Vagina (tissue), 2 donors: ENCODE measurements at places on chromosomes 6 and 20. TPM values are rescaled to one million over a fixed set of nuclear protein-coding genes. Genes with fewer than 3 reads are reported as not detected.

HCRTR2 gene
- total RNA-seq = not detected

DNA sequence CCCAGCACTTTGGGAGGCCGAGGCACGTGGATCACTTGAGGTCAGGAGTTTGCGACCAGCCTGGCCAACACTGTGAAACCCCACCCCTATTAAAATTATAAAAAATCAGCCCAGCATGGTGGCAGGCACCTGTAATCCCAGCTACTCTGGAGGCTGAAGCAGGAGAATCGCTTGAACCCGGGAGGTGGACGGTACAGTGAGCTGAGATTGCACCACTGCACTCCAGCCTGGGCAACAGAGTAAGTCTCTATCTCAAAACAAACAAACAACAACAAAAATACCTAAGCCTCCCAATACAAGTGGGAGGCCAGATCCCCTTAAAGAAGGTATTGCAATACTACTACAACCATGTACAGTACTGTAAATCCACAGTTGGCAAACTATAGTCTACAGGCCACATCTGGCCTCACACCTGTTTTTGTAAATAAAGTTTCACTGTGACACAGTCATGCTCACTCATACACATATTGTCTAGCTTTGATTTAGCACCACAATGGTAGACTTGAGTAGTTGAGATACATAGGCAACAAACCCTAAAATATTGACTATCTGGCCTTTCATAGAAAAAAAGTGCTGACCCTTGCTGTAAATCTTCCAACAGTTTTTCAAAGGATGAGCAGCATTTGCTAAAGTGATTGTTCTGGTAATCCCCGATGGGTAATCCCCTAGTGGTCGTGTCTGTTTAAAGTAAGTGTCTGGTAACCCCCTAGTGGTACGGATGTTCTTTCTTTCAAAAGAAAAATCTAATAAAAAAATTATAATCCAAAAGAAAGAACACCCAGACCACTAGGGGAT lies 202.0 kb downstream of the RNGTT start:
- H3K36me3 ChIP-seq = no peaks in the 10 kb centered on the region
- no peak for DNase-seq
- no peaks in the 10 kb centered on the region for H3K4me1 ChIP-seq
- no peak overlapping the region for H3K27ac ChIP-seq
- no peaks in the 10 kb centered on the region for H3K27me3 ChIP-seq

ISM1 gene
- total RNA-seq = 14.5 TPM

- H3K4me1 ChIP-seq = peaks cover 20% of the 10 kb centered on the region
- no peak overlapping the region for H3K27ac ChIP-seq
- no peak for DNase-seq
- no peak overlapping the region for H3K4me3 ChIP-seq
- no peaks in the 10 kb centered on the region for H3K36me3 ChIP-seq
- no peaks in the 10 kb centered on the region for H3K27me3 ChIP-seq
These were observed 7.6 kb downstream of the ZNF451 start for GRCh38 chr6:57097596-57097995.

DNA sequence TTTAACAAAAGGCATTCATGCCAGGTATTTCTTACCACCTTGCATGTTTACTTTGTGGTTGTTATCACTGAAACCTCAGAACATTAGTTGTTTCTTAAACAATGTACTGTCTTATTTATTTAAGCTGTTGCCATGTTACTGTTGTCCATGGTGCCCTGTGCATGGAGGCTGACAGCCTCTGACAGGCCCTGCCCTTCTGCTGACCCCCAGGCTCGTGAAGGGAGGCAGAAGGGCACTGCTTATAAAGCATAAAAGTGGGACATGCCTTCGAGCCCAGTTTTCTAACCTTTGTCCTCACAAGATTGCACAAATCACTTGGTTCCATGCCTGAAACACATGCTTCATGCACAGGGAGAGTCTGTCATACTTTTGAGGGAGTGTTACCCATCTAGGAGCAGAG lies 46.7 kb upstream of the CLIC5 start:
- H3K27ac ChIP-seq = no peak overlapping the region
- no peaks in the 10 kb centered on the region for H3K27me3 ChIP-seq
- H3K36me3 ChIP-seq = no peaks in the 10 kb centered on the region
- no peak overlapping the region for H3K4me3 ChIP-seq
- no peaks in the 10 kb centered on the region for H3K4me1 ChIP-seq

GRCh38 chr6:166251655-166252054 lies 56.5 kb downstream of the PRR18 start:
- H3K4me1 ChIP-seq = peaks cover 13% of the 10 kb centered on the region
- DNase-seq = no peak
- H3K4me3 ChIP-seq = no peak overlapping the region
- no peaks in the 10 kb centered on the region for H3K36me3 ChIP-seq
- H3K27me3 ChIP-seq = no peaks in the 10 kb centered on the region

DNA sequence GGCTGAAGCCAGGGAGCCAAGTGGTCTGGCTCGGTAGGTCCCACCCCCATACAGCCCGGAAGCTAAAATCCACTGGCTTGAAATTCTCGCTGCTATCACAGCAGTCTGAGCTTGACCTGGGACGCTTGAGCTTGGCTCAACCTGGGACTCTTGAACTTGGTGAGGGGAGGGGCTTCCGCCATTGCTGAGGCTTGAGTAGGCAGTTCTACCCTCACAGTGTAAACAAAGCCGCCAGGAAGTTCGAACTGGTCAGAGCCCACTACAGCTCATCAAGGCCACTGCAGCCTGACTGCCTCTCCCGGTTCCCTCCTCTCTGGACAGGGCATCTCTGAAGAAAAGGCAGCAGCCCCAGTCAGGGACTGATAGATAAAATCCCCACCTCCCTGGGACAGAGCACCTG lies 1337.7 kb downstream of the HACE1 start:
- no peak overlapping the region for H3K4me3 ChIP-seq
- H3K27me3 ChIP-seq = no peaks in the 10 kb centered on the region
- H3K4me1 ChIP-seq = no peaks in the 10 kb centered on the region
- no peak overlapping the region for H3K27ac ChIP-seq
- no peak for DNase-seq

DNA sequence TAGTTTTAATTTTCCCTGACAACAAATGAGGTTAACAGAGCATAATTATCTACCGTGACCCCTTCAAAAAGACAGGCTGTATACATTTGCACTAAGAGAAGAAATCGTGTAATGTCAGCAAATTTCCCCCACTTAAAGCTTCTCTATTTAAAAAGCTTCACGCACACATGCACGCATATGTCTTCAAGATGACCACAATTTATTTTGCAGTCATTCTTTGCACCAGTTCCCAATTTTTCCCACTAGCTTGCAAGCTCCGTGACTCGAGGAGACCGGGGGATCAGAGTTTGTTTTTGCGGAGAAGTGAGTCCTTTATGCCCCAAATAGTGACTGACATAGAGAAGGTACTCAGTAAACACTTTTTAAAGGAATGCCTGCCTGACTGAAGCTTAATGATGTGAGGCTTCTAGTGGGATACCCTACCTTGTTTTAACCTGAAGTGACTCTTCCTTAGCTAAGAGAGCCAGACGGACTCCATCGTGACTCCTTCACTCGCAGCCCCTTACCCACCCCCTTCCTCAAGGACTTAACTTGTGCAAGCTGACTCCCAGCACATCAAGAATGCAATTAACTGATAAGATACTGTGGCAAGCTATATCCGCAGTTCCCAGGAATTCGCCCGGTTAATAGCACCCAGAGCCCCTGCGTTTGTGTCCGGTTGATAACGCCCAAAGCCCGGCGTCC lies 9.3 kb upstream of the NQO2 start:
- no peaks in the 10 kb centered on the region for H3K36me3 ChIP-seq
- peak overlapping the region; percentile 72 for H3K4me3 ChIP-seq
- peak overlapping the region; percentile 96 for H3K27ac ChIP-seq
- H3K27me3 ChIP-seq = no peaks in the 10 kb centered on the region

TREM2 gene
- 5.2 TPM for total RNA-seq

GRCh38 chr6:166637812-166638572 lies 10.9 kb upstream of the RPS6KA2 start:
- no peak overlapping the region for H3K27ac ChIP-seq
- H3K27me3 ChIP-seq = no peaks in the 10 kb centered on the region
- DNase-seq = no peak
- no peak overlapping the region for H3K4me3 ChIP-seq
- H3K4me1 ChIP-seq = peaks cover 15% of the 10 kb centered on the region

DNA sequence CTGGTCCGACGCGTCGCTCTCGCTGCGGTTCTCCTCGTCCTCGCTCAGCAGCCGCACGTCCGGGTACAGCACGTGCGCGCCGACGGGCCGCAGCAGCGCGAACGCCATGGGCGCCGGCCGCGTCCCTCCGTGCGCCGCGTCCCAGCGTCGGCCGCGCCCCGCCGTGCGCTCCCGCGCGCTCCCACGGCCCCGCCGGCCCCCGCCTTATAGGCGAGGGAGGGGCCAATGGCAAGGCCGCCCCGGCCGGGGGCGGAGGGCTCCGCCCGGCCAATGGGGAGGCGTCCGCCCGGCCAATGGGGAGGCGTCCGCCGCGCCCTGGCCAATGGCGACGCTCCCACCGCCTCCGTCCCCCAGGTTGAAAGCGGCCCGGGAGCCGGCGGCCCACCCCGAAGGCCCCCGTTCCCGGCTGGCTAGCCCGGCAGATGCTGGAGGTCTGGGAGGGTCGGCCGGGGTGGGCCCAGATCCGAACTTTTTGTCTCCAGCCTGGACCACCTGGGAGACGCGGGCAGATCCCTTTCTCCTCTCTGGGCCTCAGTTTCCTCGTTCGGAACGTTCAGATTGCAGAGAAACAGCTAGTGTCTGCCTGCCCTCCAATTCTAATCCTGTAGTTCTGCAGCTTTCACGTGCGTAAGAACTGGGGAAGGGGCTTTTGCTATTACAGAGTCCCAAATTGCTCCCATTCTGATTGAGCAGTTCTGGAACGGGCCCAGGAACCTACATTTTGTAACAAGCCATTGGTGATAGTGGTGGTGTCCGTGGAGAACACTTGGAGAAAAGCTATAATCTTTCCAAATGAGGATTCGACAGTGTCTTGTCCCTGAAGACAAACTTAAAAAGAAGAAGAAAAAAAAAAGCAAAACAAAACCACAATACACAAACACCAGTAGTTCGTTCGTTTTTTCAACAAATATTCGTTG lies at the start of gene TCF15:
TSS of gene TCF15 (minus strand) at position 180 of the 917 bp plus-strand sequence. CDS start at position 108, 72 bp downstream.
- H3K27me3 ChIP-seq = no peaks in the 10 kb centered on the region
- H3K27ac ChIP-seq = no peak within 1 kb of the TSS
- peak within 1 kb of the TSS; percentile 26 for H3K4me3 ChIP-seq
- no peak for DNase-seq
- no peaks in the 10 kb centered on the region for H3K36me3 ChIP-seq

ADGRG6 gene
- total RNA-seq = 22.6 TPM

DNA sequence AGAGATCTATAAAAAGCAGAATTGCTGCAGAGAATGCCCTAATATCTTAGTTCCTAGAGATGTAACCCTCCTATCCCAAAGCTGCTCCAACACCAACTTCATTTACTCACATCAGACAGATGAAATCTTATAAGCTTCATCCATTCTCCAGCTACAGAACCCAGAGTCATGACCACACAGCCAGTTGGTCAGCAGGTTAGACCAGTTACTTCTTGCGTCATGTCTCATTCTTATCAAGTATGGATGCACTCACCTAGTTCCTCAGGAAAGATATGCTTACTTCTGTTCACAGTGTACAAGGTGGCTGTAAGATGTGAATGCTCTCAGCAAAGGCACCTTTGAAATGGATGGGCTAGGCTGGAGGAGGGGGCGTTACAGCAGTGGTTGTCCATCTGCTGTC lies 47.9 kb upstream of the ISM1 start:
- H3K36me3 ChIP-seq = no peaks in the 10 kb centered on the region
- no peak overlapping the region for H3K4me3 ChIP-seq
- H3K27ac ChIP-seq = no peak overlapping the region
- DNase-seq = no peak
- H3K27me3 ChIP-seq = no peaks in the 10 kb centered on the region

KHDC1L gene
- not detected for total RNA-seq

ZNF184 gene
- total RNA-seq = 4.4 TPM

GRCh38 chr6:21871831-21872230 lies 278.3 kb downstream of the SOX4 start:
- no peaks in the 10 kb centered on the region for H3K36me3 ChIP-seq
- H3K4me3 ChIP-seq = no peak overlapping the region
- no peak overlapping the region for H3K27ac ChIP-seq
- no peaks in the 10 kb centered on the region for H3K27me3 ChIP-seq

DNA sequence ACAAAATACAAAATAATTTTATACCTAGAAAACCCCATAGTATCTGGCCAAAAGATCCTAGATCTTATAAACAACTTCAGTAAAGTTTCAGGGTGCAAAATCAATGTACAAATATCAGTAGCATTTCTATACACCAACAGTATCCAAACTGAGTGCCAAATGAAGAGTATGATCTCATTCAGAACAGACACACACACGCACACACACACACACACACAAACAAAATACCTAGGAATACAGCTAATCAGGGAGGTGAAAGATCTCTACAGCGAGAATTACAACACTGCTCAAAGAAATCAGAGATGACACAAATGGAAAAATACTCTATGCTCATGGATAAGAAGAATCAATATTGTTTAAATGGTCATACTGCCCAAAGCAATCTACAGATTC lies 49.2 kb downstream of the TOMM6 start:
- H3K27ac ChIP-seq = no peak overlapping the region
- no peaks in the 10 kb centered on the region for H3K4me1 ChIP-seq
- H3K4me3 ChIP-seq = no peak overlapping the region
- DNase-seq = no peak
- H3K27me3 ChIP-seq = no peaks in the 10 kb centered on the region

DNA sequence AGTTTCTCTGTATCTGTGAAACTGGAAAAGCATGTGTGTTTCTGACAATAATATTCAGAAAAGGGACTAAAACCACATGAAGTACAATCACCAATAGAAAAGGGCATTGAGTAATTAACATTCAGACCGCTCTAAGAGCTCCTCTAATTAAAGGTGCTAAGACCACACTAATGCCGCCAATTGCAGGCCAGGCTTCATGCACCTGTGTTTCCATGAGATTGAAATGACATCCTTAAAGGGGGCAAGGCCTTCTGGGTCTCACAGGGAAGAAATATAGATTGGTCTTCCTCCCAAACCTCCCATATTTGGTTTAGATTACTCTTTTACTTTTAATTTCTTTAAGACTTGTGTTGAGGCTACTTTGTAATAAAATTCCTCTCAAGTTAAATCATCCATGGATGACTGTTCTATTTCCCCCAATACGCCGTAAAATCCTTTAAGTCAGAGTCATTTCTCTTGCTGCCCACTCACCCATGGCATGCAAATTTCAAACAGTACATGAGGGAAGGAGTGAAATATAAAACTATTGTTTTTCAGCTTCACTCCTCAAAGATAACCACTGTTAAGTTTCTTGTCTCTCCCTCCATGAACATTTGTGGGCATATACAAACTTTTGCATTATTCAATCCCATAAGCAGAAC lies 110.6 kb downstream of the UBE3D start:
- H3K4me3 ChIP-seq = no peak overlapping the region
- H3K27me3 ChIP-seq = no peaks in the 10 kb centered on the region
- no peak for DNase-seq
- H3K27ac ChIP-seq = no peak overlapping the region

- no peak overlapping the region for H3K27ac ChIP-seq
- H3K27me3 ChIP-seq = no peaks in the 10 kb centered on the region
- DNase-seq = no peak
- no peaks in the 10 kb centered on the region for H3K36me3 ChIP-seq
These were observed 34.7 kb downstream of the KAT14 start for GRCh38 chr20:18172379-18172778.

GRCh38 chr6:5084781-5085647 lies at the start of gene PPP1R3G:
Gene PPP1R3G, plus strand, starts transcription at chr6:5085341. Its CDS starts 145 bp downstream, at chr6:5085486.
- peaks cover 38% of the 10 kb centered on the region for H3K4me1 ChIP-seq
- H3K4me3 ChIP-seq = peak within 1 kb of the TSS; percentile 66
- no peaks in the 10 kb centered on the region for H3K36me3 ChIP-seq
- peak within 1 kb of the TSS; percentile 88 for H3K27ac ChIP-seq

GRCh38 chr6:44452725-44453124 lies 65.2 kb downstream of the CDC5L start:
- no peak overlapping the region for H3K27ac ChIP-seq
- no peaks in the 10 kb centered on the region for H3K27me3 ChIP-seq
- no peaks in the 10 kb centered on the region for H3K36me3 ChIP-seq
- H3K4me1 ChIP-seq = peaks cover 7% of the 10 kb centered on the region
- no peak overlapping the region for H3K4me3 ChIP-seq
